ENCODE measurements at places on chromosomes 6 and 20. TPM values are rescaled to one million over a fixed set of nuclear protein-coding genes. Genes with fewer than 3 reads are reported as not detected.

- DNase-seq = no peak
Measured at GRCh38 chr6:346386-347030, 45.0 kb upstream of the IRF4 start.

DNA sequence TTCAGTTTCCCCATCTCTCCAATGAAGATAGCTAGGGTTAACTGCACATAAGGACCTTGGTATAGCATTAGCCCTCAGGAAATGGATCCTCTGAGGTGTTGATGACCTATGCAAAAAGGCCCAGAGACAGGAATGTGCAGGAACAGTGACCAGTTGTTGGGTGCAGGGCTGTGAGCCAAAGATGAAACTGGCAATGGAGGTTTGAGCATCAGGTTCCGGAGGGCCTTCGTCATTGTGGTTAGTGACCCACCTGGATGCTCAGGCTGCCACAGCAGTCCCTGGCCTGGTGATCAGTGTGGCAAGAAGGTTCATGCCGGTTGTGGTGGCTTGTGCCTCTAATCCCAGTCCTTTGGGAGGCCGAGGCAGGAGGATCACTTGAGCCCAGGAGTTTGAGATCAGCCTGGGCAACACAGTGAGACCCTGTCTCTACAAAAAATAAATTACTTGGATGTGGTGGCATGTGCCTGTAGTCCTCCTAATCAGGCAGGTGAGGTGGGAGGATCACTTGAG lies 43.7 kb downstream of the TM9SF4 start:
- DNase-seq = no peak

The ACSS1 gene
- 15.5 TPM for total RNA-seq

The PCK1 gene
- total RNA-seq = not detected

GRCh38 chr6:75126518-75126917 lies 79.3 kb downstream of the COL12A1 start:
- DNase-seq = no peak

The TRIM15 gene
- 0.41 TPM for total RNA-seq

GRCh38 chr6:166515072-166515810 lies 71.2 kb downstream of the RAMACL start:
- DNase-seq = no peak

- no peak for DNase-seq
Measured at GRCh38 chr6:28615955-28616747, 90.5 kb downstream of the GPX5 start.

The RAET1L gene
- total RNA-seq = not detected

- DNase-seq = no peak
Measured at GRCh38 chr6:8574311-8574710, 139.0 kb upstream of the SLC35B3 start.

- DNase-seq = peak; percentile 77
Measured at GRCh38 chr6:25962149-25963127, at the start of gene TRIM38. Gene TRIM38, plus strand, starts transcription at chr6:25962802. Its CDS starts 3,721 bp downstream, at chr6:25966523.

GRCh38 chr20:51631011-51631950 lies 88.8 kb upstream of the NFATC2 start:
- peak; percentile 35 for DNase-seq

DNA sequence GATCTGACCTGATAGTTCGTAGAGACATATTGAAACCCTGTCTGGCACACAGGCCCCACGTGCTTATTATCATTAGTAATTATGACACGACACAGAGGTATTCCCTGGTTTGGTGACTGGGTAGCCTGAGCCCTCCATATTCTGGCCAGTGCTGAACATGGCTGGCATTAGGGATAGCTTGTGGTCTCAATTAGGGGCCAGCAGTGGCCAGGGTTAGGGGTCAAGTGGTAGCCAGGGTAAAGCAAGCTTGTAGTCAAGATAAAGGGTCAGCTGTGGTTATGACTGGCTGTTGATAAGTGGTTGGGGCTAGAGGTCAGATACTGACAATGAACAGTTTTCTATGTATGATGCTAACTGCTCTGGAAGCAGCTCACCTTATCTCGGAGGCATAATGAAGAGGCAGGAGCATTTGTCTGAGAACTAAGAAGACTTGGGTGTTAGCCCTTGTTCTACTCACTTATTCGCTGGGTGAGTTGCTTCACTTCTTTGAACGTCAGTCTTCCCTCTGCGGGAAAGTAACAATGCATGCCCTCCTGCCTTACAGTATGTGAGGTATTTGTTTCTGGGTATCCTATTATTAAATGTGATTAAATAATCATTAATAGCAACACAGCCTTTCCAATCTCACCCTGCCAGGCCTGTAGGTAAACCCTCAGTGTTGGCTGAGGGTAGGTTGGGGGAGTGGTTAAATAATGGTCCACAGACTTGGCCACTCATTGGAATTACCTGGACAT lies 66.7 kb downstream of the VEGFA start:
- no peak for DNase-seq

DNA sequence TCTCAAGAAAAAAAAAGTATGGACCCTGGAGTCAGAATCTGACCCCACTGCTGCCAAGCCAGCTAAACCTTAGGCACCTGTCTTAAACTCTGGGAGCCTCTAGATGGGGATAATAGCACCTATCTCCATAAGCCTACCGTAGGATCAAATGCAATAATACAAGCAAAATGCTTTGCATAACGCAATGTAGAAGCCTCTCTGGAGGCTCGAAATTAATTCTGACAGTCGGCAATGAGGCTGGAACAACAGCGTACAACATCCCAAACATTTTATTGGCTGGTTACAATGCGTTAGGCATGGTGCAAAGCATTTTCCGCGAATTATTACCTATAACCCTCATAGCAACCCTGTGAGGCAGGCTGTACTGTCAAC lies 521 bp downstream of the CDK5RAP1 start:
- no peak for DNase-seq

- no peak for DNase-seq
Measured at GRCh38 chr6:1406306-1407072, 17.1 kb downstream of the FOXF2 start.

The MPIG6B gene
- total RNA-seq = not detected

The DAAM2 gene
- not detected for total RNA-seq

The SPTLC3 gene
- 0.68 TPM for total RNA-seq

GRCh38 chr6:51300510-51300909 lies 481.8 kb downstream of the TFAP2B start:
- no peak for DNase-seq

GRCh38 chr6:47308552-47309290 lies 984 bp downstream of the TNFRSF21 start:
- no peak for DNase-seq

GRCh38 chr6:106715922-106716321 lies 86.5 kb downstream of the QRSL1 start:
- DNase-seq = no peak

- DNase-seq = no peak
Measured at GRCh38 chr6:28580475-28580874, 54.8 kb downstream of the GPX5 start.

Data from activated T-helper 2 cell treated with anti-CD3 and anti-CD28 coated beads, Interferon-gamma antibody, Interleukin-2, Interleukin-4, amounts not matched to agents 10 μg/mL and 5 μg/mL and 100 μg/mL, durations not matched to agents 14 hours and 24 hours and 36 hours (primary cell).